Fibroblast of upper back skin (primary cell): ENCODE measurements at places on chromosomes 4 and X.
A peak's percentile ranks its signal among the peaks of the same experiment; 100 is the strongest.

DNA sequence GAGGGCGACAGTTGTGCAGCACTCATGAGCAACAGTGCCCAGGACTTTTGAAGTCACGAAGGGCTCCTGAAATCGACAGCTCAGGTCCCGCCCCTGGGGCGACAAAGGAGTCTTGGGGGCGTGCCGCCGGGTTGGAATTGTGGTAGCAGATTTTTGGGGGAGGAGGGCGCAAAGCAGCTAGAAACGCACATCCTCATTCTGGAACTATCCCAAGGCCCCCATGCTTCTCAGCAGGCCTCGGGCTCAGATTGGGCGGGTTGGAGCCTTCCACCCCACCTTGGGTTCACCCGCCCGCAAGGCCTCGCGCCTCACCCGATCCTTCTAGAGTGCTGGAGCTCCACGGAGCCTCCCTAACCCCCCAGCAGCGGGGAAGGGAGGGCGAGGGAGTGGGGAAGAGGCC is 85.5 kb downstream of the HPRT1 start:
- DNase-seq = peak; percentile 62

DNA sequence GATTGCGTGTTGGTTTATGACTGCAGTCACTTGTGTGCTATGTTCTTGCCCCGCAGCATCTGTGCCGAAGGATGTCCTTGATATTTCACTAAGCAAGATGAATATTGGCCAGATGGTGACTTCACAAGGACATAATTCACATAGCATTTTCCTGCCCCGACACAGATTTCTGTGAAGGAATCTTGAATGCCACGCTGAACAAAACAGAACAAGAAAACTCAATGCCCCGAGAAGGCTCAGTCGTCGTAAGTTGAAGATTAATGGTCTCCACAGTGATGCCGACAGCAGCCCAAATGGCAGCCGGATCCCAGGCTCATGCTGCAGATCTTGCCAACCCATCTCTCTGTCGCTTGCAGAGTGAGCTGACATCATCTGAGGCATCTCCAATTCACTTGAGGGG is 145.9 kb downstream of the CPEB2 start:
- DNase-seq = peak; percentile 22

DNA sequence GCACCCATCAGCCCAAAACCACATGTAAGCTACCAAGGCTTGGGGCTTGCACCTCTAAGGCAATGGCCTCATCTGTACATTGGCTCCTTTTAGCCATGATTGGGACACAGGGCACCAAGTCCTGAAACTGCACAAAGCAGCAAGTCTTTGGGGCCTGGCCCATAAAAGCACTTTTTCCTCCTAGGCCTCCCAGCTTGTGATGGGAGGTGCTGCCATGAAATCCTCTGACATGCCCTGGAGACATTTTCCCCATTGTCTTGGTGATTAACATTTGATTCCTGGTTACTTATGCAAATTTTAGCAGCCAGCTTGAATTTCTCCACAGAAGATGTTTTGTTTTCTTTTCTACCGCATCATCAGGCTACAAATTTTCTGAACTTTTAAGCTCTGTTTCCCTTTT is 58.5 kb upstream of the PABPC4L start:
- DNase-seq = no peak

DNA sequence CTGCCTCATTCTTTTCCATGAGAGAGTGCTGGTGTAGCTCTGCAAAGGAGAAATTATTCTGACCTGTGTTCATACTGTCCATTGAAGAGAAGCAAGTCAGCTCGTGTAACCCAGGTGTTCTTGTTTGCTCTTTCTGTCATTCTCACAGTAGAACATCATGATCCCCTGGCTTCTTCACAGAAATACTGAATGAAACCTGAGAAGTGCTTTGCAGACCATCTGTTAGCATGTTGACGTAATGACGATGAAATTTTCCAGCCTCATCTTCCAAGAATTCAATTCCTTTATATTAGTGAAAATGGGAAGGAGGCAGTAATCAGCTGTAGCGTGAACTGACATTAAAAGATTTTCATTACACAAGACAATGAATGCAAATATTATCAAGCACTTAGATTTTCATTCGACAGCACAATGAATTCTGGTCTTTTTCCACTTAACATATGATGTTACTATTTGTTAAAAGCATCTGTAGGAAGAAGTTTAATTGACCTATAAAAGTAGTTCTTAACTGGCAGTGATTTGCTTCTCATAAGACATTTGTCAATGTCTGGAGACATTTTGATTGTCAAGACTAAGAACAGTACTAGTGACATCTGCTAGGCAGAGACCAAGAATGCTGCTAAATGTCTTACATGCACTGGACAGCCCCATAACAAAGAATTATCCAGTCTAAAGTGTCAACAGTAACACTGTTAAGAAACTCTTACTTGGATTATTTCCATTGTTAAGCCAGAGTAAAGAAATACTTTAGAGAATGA is 246.3 kb downstream of the BANK1 start:
- DNase-seq = peak; percentile 72

- no peak for DNase-seq
Observed at GRCh38 chrX:53421125-53421524, 1.3 kb downstream of the SMC1A start.

DNA sequence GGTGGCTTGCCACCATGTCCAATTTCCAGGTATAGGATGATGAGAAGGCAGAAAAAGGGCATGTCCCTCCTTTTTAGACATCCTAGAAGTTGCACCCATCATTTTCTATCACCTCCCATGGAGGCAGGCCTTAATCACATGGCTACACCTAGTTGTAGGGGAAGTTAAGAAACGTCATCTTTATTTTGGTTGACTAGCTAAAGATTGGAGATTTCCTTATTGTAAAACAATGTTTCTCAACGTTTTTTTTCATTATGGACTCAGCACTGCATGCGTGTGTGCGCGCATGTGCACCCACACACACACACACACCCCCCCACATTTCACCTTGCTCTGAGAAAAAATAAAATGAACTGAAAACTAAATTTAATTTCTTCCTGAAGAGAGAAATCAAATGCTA is 2.0 kb upstream of the CXCL9 start:
- no peak for DNase-seq

DNA sequence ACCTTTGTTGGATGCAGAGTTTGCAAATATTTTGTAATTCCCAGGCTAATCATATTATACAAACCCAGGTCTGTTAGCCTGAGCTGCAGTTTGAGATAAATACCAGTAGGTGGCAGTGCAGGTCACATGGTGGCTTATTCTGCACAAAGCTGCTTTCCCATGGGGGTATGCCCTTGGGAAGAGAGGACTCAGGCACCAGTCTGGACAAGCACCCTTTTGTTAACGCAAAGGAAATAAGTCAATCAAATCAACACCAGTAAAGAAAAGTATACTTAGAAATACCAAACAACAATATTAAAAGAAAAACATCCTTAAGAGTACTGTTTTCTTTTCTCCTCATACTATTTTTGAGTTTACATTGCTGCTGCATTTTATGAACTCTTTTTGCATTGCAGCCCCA is 389.0 kb upstream of the ZFP42 start:
- peak; percentile 76 for DNase-seq

DNA sequence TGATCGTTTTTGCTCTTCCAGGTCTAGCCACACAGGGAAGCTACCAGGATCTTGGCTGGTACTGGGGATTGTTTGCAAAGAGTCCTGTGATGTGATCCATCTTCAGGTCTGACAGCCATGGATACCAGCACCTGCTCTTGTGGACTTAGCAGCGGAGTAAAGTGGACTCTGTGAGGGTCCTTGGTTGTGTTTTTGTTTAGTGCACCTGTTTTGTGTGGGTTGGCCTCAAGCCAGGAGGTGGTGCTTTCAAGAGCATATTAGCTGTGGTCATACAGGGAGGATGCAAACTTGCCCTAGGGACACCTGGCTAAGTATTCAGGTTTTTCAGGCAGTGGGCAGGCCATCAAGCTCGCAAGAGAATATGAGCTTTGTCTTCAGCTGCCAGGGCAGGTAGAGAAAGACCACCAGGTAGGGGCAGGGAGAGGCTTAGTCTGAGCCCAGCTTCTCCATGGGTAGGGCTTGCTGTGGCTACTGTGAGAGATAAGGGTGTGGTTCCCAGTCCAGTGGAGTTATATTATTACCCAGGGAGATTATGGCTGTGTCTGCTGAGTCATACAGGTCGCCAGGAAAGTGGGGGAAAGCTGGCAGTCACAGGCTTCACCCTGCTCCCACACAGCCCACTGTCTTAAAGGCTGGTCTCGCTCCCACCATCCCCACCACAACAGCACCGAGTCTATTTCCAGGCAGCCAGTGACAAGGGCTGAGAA is 293.7 kb downstream of the PCDH18 start:
- no peak for DNase-seq

DNA sequence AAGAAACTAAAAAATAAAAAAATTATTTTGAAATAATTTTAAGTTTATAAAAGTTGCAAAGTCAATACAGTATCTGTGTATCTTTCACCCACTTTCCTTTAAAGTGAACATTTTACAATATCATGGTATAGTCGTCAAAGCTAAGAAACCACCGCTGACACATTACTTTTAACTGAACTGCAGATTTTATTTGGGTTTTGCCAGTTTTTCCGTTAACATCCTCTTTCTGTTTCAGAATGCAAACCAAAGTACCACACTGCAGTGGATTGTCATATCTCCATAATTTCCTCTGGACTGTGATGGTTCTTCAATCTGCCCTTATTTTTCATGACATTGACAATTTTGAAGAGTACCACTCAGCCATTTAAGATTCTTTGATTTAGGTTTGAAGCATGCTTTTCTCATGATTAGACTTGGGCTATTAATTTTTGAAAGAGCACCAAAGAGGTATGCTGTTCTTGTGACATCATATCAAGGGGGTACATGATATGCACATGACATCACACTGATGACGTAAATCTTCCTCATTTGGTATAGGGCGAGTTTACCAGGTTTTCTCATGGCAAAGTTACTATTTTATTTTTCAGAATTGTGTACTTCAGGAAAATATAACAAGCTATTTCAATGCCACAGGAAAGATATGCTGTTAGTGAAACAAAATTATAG is 3.6 kb upstream of the CXCL1 start:
- DNase-seq = no peak

GRCh38 chr4:88823058-88823919 is 125.7 kb upstream of the NAP1L5 start:
- peak; percentile 94 for DNase-seq

DNA sequence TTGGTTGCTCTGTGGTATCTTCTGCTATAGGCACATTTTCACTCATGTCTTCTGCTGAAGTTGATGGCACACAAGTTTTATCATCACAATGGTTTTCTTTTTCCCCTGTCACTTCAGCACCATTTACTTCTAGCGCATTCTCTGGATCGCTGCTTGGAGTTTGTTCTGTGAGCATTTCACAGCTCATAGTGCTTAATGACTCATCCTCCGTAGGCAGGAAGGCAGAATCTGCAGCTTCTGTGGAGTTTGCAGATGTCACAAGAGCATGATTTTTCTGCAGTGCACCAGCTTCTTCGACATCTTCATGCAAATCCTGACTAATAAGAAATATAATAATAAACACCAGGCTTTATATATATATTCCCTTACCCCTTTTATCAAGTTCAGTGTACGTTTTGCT is 83.6 kb downstream of the CHM start:
- DNase-seq = peak; percentile 54
